DMS53 (cell line): ENCODE measurements at places on chromosomes 2 and 18.

DNA sequence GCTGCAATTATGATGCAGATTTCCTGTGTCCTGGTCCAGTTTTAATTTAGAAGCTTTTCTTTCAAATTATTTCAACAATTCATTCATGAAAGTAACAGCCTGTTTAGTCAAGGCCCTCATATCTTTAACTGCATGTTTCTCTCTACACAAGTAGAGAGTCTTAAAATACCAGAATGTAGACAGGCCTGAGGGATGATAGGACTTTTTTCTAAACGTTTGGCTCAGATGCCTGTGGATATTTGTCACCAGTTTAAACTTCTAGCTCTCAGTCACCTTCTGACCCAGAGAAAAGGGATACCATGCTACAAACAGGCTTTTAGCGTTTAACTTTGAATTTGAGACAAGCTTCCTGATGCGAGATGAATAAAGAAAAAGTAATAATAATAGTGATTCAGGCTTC is 15.7 kb downstream of the COL5A2 start:
- DNase-seq = no peak

- no peak for DNase-seq
Observed at GRCh38 chr2:209592106-209592505, 168.3 kb downstream of the MAP2 start.

DNA sequence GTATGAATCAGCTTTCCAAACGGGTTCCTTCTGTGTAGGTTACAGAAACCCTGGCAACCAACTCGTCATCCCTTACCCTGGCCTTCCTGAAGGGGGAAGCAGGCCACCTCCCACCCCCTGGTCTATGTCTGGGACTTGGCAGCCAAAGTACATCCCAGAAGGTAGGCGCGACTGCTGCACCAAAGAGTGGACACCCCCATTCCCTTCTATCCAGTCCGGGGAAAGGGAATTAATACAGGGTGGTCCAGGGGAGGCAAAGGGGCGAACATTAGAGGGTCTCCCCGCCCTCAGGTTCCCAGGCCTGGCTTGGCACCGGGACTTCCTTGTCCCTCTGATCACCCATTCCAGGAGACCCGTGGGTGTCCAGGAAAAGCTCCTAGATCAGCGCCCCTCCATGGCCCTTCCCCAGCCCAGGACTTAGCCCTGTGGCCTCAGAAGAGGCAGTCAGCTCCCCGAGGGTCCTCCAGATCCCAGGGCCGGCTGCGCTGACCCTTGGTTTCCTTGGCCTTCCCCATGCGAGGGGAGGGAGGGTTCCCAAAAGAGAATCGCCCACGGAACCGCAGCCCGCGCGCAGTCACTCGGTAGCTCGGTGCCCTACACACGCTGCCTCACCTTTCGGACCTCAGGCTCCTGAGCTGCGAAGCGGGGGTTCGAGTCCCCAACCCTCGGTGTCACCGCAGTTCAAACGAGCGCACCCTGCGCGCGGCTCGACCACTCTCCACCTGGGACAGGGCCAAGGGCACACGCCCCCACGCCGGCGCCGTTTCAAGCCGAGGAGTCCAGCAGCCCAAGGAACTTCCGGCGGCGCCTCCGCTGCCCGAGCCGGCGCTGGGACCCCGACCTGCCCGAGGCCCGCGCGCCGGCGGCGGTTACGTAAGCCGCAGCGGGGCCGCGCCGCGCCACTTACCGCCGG is at the start of gene PER2:
Gene PER2 (minus strand): TSS at position 874 of the 913 bp plus-strand sequence. CDS start 10,674 bp downstream, outside the sequence.
- DNase-seq = peak; percentile 96

DNA sequence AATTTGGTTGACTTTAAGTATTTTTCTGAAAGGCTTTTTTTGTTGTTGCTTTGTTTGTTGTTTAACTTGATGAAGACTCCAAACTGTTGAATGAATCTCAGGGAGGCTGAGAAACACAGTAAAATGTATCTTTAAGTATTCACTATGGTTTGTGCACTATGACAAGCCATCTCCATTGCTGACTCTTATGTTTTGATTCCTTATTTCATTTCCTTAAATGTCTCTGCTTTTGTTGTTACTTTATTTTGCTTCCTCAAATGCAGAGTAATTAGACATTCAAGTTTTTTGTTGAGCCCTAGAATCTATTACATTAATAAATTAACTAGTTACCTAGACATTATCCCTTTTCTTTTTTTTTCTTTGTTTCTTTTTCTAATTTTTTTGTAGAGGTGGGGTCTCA is 46.3 kb upstream of the SLC39A10 start:
- DNase-seq = no peak

DNA sequence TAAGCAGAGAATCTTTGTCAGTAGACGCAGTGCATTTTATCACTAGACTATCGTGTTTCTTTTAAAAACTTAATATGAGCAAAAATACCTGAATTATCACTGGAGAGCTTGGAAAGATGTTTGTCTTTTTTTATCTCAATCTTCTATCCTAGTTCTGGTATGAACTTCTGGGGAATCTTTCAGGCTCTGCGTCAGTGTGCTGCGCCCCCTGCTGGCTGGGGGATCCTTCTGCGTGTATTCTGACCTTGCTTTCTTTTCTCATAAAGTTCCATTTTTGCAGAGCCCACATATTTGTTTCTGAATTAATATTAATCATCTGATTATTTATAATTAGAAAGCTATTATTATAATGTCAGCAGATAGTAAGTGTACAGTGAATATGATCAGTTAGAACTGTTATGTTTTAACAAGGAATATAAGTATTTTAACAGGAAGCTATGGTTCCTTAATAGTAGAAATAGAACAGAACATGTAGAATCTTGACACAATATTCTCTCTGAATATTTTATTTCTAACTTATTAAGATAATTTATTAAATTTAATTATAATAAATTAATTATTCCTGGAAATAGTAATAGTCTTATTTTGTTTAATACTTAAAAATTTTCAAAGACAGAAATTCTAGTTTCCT is 945.0 kb upstream of the CRIM1 start:
- peak; percentile 70 for DNase-seq
